ENCODE measurements at places on chromosomes 1 and 21. TPM values are rescaled to one million over a fixed set of nuclear protein-coding genes. Genes with fewer than 3 reads are reported as not detected.
A peak's percentile ranks its signal among the peaks of the same experiment; 100 is the strongest.

GRCh38 chr1:160522622-160523345, at the start of gene SLAMF6:
SLAMF6 (minus strand) TSS chr1:160523255; CDS start chr1:160523192, 63 bp downstream.
- peak; percentile 49 for DNase-seq

DNA sequence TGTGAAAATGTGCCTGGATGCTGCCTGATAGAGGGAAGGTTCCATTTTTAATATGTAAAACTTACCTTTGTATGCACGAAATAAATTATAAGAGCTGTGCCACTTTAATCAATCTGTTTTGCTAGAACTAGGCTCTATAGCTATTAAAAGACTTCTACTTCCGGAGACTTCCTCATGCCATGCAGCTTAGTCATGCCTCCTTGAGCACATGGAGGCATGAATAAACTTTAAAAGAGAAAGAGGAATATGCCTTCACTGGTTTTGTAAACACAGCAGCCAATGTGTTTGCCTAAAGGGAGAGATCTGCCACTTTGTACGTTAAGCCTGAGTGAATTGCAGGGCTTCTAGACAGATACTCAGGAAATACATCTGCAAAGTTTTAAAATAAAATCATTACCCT, 604.6 kb downstream of the LRRIQ3 start:
- no peak for DNase-seq

DNA sequence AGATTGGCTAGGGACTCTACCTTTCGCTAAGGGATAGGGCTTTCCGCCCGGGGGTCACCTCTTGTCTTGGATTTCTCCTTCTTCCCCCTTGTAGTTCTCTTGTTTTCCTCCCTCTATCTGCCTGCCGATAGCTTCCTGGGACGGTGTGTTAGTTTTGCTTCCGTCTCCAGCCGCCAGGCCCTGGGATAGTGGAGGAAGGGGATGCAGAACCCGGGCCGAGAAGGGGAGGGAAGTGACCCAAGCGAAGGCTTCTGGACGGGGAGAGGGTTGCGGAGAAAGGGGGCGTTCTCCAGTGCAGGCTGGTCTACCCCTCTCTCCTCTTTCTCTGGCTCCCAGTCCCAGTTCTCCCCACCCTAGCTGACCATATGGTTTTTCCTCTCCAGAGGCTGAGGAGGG, 871 bp downstream of the TUFT1 start:
- no peak for DNase-seq

GRCh38 chr1:150102986-150103385, 35.4 kb downstream of the VPS45 start:
- no peak for DNase-seq

- no peak for DNase-seq
Observed at GRCh38 chr1:59318271-59318860, 21.5 kb downstream of the FGGY start.

DNA sequence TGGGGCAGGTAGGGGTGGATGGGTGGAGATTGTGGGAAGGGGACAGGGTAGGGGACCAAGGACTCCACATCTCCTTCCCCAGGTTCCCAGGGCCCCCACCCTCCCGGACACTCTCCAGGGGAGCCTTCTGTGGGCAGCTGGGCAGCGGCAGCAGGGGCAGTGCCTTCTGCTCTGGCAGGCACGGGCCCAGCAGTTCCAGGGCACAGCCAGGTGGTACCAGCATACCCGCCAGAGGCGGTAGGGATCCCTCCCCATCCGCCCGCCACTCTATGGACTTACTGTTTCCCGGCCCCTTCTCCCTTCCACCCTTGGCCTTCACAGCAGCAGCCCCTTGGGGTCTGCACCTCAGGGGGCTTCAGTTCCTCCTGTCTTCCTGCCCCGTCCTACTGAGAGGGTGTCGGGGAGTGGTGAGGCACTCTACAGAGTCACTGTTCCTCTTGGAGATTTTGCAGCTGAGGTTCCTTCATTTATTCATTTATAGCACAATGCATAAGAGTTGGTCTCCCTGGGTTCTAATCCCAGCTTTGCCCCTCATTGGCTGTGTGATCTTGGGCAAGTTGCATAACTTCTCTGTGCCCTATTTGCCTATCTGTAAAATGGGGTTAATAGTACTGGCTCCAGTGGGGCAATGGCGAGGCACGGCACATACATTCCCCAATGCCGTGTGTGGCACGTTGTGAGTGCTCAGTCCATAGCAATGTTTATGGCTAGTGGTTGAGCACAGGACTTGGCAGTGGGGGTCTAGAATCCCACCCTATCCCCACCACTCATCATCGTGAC, 17.0 kb downstream of the C1orf167 start:
- DNase-seq, result no peak

DNA sequence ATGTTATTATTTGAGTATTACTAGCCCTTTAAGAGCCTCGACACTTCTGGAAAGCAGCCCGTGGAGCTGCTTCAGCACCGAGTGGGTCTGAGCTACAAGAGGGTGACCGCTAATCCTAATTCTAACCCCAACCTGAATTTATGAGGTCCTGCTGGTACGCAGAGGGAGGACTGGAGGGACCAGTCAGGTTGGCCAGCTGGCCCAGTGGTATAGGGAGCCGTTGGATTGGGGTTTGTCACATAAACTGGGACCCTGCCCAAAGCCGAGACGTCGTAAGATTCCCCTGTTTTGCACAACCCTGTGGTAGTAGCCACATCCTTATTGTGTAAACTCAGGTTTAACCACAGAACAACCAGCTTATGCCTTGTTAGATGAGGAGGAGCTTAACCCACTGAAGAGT, 60.8 kb upstream of the F3 start:
- no peak for DNase-seq

DNA sequence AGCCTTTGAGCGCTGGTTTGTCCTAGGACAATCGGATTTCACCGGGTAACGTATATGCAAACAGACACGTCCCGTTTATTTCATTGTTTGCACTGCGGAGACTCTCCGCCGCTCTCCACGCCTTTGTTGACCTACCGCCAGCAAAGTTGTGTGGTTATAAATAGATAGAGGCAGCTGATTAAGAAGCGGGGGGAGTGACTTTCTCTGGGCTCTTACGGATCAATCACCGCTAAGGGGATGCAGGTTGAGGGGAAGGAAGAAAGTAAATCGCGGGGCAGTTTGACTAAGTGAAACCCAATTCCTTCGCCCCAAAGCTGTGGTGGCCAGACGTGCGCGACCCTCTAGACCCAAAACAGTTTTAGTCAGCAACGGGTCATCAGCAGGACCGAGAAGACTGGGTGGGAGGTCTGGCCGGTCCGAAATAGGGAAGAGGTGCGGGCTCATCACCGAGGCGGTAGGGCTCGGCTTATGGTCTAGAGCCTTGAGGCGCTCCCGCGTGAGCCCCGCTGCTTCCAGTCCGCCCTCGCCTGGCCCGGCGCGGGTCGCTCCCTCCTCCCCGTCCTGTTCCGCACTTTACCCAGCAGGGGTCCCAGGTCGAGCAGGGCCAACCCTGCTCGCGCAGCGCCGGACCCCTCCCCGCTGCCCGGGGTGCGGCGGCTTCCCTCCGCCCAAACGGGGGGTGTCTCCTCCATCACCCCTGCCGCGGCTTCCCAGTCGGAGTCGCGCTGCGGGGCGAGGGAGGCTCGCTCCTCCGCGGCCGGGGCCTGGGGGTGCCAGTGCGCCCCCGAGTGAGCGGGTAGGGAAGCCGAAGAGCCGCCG, 120.8 kb upstream of the RRP15 start:
- DNase-seq, result no peak

GRCh38 chr1:176222196-176222595, 15.1 kb upstream of the COP1 start:
- no peak for DNase-seq

GRCh38 chr21:15060543-15061175, 4.1 kb downstream of the NRIP1 start:
- no peak for DNase-seq

DNA sequence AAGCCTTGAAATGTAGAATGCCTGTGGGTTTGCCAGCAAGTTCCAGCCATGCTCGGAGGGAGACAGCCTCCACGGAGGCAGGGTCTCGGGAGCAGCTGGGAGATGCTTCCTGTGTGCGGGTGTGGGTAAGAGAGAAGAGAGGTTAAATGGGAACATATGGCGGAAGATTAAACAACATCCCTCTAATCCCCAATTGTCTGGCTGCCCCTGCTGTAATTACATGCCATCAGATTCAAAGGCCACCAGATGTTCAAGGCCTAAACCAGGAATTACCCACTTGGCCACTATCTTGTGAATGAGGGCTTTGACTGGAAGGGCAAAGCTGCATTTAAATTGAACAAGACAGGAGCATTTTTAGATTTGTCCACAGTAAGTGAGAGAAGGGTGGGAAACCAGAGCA, 81.4 kb upstream of the BACE2 start:
- DNase-seq, result no peak

DNA sequence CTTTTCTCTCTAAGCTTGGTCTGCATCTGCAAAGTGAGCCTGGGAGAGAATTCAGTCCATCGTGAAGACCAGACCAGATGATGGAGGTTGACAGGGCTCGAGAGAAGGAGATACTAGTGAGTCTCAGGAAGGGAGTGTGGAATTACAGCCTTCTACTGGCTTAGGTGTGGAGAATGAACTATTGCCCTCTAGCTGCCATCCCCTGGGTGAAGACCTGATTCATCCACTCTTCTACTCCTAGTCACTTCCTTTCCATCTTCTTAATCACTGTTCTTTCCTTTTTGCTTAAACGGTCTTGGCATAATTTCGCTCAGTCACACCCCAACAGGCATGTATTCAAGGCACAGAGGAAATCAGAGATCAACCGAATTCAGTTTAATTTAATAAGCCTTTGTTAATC, 34.0 kb upstream of the HSD17B7 start:
- DNase-seq, result no peak

Gene KMO
- total RNA-seq, result 0.34 TPM

Gene EDN2
- total RNA-seq, result not detected

Gene BEND5
- total RNA-seq, result 42.3 TPM

Gene KCND3
- not detected for total RNA-seq

Gene LCK
- 286 TPM for total RNA-seq

All from activated naive CD8-positive, alpha-beta T cell treated with anti-CD3 and anti-CD28 coated beads for 36 hours (primary cell).